ENCODE measurements at places on chromosomes 7 and 10. TPM values are rescaled to one million over a fixed set of nuclear protein-coding genes. Genes with fewer than 3 reads are reported as not detected.

GRCh38 chr7:67006965-67007364 lies 10.3 kb downstream of the TYW1 start:
- no peak for DNase-seq

The AASS gene
- 2.0 TPM for total RNA-seq

- DNase-seq: no peak
Observed at GRCh38 chr10:131905267-131905571, 4.4 kb downstream of the PPP2R2D start.

GRCh38 chr10:29529146-29529545 lies 105.6 kb downstream of the SVIL start:
- DNase-seq: no peak

The HOXA5 gene
- not detected for total RNA-seq

The ZFYVE27 gene
- total RNA-seq: 27.4 TPM

DNA sequence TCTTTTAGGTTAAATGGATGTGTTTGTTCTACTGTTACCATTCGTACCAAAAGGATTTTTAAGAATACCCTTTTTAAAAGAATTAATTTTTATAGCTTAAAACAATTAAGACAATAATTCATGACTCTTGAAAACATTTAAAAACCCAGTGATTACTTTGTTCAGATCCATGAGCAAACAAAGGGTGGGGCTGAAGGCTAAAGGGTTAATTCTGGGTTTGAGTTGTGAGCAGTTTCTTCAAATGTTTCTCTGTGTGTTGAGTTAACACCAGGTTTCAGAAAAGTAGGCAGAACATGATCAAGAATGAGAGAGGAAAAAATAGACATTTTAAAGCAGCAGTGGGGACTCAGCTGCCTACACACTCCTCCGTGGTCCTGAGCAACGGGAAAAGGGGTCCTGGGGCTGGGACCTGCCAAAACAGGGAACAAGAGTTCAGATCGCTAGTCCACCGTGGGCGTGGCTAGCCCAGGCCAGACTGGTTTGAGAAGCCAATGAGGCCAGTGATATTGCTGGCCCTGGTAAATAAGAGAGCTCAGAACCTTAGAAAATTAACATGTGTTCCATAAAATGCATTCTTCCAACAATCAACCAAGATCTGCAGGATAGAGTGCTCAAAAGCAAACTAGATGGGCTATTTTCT lies 14.9 kb upstream of the EZH2 start:
- DNase-seq: no peak

DNA sequence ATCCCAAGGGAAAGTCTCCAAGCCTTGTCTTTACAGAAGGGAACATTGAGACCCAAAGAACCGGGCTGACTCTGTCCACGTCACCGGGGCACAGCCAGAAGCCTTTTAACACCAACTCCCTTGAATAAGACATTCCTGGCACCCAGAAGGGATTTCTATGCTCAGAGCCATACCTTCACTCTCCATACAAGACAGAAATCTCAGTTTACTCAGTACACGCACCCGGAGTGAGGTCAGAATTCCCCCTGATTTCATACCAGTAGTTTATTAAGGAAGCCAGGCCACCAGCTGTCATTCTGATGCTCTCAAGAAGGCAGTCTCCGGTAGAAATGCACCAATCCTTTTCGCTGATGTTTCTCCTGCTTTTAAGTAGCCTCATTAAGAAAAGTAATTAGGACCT lies 134.2 kb upstream of the KCNMA1 start:
- no peak for DNase-seq

GRCh38 chr7:108294595-108294994 lies 161.6 kb downstream of the NRCAM start:
- DNase-seq: no peak

DNA sequence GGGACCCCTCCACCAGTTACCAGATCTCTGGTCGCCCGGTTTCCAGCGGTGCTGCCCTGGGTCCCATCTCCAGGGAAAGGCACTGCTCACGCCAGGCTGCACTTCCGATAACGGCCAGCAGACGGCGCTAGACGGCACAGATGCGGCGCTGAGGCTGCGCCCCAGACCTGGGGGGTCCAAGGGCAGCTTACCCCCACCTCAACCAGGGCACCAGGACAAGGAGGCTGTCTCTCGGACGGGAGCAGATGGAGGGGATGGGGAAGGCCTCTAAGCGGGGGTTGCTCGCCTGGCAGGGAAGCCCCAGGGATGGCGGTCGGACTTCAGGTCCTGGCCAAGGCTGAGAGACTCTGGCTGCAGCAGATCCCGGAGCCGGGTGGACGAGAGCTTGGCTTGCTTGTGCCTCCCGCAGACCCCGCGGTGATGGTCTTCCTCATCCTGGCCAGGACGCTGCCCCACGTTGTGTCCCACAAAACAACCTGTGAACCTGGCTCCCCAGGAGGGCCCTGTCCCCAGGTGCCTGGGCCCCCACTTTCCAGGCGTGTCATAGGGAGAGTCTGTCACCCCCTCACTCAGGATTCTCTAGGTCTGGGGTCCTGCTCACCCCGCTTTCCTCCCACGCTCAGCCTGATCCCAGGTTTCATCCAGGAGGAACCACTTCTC lies 23.9 kb upstream of the ZNF716 start:
- no peak for DNase-seq

- no peak for DNase-seq
Observed at GRCh38 chr10:118950997-118951637, 78.4 kb upstream of the NANOS1 start.

GRCh38 chr7:3080106-3080505 lies 36.4 kb upstream of the CARD11 start:
- no peak for DNase-seq

- no peak for DNase-seq
Observed at GRCh38 chr10:102627736-102628293, 16.5 kb upstream of the TRIM8 start.

DNA sequence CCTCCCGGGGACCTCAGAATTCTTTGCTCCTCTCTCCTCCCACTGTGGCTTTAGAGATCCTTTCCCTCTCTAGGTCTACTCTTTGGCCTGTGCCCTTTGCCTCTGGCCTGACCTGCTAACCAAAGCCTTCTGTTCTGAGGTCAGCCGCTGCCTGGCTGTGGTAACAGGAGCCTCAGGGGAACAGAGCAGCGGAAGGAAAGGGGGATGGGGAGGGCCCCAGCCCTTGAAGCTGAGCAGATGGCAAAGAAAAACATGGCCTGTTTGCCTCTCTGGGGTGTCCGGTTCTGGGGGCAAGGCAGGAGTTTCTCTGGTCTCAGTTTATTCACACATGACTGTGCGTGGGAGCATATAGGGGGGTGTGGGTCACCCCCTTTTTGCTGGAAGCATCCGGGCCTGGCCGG lies 28.2 kb downstream of the COL26A1 start:
- DNase-seq: no peak

DNA sequence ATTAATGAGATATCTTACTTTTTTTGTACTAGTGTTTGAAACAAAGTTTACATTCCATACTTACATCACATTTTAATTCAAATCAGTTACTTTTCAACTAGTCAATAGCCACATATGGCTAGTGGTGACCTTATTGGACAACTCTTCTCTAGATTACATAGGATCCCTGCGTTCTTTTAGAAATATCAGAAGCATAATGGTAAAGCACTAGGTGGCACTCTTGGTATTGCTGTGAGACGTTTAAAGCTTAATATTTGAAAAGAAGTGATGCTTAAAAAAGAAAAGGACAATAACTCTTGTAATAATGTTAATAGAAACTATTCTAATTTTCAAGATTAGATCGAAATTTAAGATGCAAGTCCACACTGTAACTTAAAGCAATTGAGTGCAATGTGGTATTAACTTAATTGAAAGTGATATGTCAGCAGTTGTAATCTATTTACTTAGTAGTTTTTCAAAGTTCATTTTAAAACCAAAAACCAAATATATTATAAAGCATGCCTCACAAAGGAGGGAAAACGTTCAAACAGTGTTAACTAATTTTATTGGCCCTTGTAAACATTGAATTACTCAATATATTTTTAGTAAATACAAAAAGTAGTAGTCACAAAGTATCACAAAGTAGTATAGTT lies 339.1 kb downstream of the ATRNL1 start:
- DNase-seq: no peak

GRCh38 chr7:40015790-40016296 lies 65.8 kb downstream of the CDK13 start:
- DNase-seq: no peak

DNA sequence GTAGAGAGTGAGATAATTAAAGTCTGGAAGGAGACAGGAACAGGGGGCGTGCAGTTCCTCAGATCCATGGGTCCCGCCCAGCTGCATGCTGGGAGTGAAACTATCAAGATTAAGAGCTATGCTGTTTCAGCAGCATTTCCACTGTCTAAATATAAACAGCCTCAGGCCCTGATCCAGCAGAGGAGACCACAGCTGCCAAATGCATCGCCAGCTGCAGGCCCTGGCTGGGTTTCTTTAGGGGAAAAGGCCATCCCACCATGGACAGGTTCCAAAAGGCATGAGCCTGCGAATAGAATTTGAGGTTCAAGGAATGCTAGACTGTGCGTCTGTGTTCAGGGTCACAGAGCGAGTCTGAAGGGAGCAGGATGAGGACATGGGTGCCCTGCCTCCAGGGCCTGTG lies 411.4 kb downstream of the PAXIP1 start:
- no peak for DNase-seq

GRCh38 chr7:69674701-69675182 lies 76.5 kb downstream of the AUTS2 start:
- DNase-seq: no peak

The ARMS2 gene
- not detected for total RNA-seq

DNA sequence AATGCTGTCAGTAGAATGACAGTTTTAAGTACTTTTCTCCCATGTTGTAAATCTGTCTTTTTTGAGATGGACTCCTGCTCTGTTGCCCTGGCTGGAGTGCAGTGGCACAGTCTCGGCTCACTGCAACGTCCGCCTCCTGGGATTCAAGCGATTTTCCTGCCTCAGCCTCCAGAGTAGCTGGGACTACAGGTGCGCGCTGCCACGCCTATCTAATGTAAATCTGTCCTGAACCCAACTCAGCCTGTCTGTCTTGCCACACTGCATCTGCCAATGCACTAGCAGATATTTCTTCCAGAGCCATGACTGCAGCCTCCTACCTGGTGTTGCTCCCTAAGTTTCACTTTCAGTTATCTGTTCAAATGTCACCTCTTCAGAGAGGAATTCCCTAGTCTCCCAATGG lies 264.1 kb downstream of the PHF14 start:
- no peak for DNase-seq

GRCh38 chr10:7231509-7232414 lies 179.1 kb downstream of the SFMBT2 start:
- no peak for DNase-seq

The GTPBP4 gene
- 156 TPM for total RNA-seq

The PTPRE gene
- 25.2 TPM for total RNA-seq

DNA sequence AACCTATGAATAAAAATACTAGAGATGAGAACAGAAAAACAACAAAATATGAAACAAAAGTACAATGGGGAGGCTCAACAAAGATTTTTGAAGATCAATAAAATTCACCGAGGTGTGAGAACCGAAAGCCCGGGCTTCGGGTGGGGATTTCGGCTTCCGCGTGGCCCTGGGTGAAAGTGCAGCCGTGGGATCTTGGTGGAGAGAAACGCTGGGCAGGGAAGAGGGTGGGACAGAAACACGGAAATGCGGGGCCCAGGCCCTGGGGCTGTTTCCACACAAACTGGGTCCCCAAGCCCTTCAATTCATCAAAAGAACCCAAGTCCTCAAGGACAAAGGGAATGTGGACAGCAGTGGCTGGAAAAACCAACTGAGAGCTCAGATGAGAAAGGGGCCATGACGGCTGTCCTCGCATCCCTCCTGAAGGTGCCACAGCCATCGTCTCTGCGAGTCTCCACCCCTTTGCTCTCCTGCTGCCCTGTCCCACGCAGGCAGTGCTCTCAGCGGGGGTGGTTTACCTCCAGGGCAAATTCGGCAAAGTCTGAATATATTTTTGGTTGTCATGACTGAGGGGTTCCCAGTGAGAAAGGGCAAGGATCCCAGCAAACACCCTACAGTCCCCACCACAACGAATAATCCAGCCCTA lies 19.7 kb downstream of the FOXL3 start:
- no peak for DNase-seq

GRCh38 chr10:71094712-71095390 lies 117.5 kb upstream of the UNC5B start:
- no peak for DNase-seq

The MBLAC1 gene
- 4.4 TPM for total RNA-seq

The ZNF783 gene
- 20.4 TPM for total RNA-seq

- no peak for DNase-seq
Observed at GRCh38 chr10:132336919-132337407, 5.0 kb downstream of the LRRC27 start.

The EMX2 gene
- not detected for total RNA-seq

DNA sequence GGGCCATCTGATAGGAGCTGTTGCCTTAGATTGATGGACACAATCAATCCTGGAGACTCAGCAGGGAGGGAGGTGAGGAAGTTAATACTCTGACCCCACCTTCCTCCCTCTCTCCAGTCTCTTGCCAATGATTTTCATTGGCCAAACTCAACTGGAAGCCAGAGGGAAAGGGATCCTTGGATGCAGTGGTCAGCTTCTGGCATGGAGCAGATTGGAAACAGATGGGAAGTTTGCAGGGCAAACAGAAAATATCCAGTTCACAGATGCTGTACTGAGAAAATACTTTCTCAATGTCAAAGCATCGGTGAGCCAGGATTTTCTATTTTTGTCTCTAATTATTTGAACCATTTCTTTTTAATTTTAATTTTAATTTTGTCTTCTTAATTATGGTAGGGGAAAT lies 170.8 kb downstream of the BBS9 start:
- no peak for DNase-seq

DNA sequence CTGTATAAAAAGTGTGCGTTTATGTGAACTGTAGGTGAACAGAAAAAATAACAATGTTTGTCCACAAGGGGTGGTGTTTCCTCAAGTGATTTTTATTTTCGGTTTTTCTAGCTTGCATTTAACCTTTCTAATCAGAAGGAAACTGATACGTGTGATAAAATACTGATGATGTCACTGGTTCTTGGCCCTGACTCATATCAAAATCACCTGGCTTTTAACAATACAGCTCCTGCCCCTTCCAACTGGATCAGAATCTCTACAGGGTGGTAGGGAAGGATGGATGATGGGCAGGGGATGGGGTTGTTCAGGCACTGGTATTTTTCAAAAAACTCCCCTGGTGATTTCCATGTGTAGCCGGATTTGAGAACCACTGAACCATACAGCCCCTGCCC lies 10.9 kb downstream of the NPFFR1 start:
- no peak for DNase-seq

DNA sequence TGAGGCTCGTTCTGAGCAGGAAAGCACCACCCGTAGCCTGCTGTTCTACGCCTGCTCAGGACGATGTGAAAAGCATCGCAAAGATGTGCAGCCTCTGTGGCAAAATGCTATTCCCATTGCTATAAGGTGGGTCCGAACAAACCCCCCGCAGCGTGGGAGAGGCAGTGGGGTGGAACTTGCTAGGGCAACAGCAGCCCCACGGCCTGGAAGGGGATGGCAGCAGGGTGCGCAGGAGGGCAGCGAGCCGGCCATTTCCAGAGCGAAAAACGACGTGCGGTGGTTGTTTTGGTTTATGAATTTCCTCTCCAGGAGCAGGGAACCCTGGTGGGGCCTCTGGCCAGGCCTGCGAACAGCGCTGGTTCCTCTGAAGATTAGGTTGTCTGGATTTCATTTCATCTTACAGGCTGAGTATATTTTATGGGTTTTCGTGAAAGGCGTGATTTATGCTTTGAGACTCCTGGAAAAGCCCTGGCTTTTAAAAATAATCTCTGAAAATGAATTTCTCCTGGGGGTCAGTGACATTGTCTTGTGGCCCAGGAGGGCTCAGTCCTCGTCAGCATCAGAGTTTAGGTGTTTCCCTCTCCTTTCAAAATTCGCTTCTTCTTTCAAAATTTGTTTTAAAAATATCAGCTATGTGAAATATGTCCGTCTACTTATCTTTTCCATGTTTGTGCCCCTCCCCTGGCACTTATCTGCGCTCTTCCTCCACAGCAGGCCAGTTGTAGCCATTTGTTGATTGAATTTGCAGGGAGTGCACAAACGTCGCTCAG lies 42.3 kb upstream of the UBE3C start:
- DNase-seq: no peak

The ACSM6 gene
- total RNA-seq: not detected

The GPR158 gene
- total RNA-seq: not detected
